Activated CD4-positive, CD25-positive, alpha-beta regulatory T cell treated with anti-CD3 and anti-CD28 coated beads, Interleukin-2, amount 50 U/mL, for 16 hours (primary cell): ENCODE measurements at places on chromosomes 7 and 10.

DNA sequence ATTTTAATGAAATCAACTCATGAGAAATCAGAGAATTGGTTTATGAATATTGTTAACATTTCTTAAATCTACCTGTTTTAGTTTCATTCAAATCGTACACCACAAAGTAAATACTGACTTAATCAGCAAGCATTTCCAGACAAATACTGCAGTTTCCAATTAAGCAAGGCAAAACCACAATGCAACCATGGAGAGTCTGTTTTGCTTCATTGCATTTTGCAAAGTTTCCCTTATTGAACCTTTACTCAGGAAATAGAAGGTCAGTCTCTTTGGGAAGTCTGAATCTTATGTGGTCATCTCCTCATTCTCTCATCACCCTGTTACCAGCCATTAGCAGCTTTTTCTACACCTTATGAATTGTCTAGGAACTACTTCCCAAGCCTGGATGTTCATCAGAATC is 400.5 kb downstream of the IPMK start:
- no peak for DNase-seq

DNA sequence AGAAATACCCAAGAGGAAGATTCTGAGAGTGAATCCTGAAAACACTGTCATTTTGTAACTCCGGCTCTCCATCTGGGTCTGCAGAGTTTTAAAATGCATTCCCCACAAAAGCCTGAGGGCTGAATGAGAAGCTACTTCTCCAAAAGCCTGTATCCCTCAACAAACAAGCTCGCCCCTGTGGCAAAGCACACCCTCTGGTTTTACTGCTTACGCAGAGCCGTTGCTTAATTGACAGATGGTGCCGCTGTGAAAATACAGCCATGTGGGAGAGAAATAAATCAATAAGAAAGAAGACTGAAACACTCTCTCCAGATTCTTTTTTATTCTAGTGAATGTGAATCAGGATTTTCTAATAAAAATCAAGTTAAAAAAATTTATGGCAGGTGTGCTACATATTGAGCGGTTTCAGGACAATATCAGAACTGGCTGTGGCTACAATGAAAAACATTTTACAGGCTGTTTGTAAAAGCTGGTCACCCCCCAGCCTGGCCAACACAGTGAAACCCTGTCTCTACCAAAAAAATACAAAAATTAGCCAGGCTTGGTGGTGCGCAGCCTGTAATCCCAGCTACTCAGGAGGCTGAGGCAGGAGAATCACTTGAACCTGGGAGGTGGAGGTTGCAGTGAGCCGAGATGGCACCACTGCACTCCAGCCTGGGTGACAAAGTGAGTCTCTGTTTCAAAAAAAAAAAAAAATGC is 32.5 kb downstream of the C7orf33 start:
- DNase-seq: no peak

DNA sequence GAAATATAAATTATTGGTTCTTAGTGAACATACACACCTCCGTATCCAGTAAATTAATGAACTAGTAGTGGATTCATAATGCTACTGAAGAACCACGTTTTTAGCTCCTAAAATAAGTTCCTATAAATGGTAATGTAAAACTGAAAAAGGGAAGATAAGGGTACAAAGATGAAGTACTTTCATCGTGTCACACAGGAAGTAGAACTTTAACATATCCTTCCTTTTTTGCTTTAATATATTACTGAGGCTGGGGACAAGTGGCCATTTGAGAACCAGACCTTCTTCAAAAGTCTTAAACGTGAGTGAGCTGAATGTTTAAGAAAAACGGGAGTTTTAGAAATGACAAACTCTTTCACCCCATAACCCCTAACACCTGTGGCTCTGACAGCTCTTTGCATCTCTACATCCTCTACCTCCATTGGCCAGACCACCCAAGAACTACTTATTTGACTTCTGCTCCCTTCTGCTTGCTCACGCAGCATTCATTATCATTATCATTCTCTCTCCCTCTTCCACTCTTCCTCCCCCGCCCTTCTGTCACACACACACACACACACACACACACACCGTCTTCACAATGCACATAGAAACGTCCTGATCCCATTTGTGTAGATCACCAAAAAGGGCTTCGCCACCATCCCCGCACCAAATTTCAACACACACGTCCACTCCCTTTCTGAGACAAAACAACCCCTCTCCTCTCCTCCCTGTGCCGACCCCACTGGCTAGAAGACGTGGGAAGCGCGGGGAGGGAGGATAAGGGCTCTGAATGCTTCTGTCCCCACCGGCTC is 677 bp downstream of the SKAP2 start:
- no peak for DNase-seq

DNA sequence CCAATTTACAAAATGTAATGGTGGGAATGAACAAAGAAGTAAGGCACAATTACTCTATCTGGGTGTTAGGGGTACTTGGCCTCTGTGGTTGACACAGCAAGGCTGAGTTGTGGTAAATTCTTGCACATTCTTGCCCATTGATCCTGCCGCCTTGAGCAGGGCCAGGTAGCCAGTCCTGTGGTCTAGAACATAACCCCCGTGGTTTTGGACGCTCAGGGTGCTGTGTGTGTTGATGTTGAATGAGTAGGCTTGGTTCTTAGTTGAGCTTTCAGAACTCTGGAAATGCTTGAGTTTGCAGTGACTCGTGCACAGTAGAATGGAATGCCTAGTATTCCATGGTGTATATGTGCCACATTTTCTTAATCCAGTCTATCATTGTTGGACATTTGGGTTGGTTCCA is 42.3 kb upstream of the CDHR3 start:
- no peak for DNase-seq

- no peak for DNase-seq
Observed at GRCh38 chr10:44949127-44949802, 10.3 kb upstream of the RASSF4 start.

DNA sequence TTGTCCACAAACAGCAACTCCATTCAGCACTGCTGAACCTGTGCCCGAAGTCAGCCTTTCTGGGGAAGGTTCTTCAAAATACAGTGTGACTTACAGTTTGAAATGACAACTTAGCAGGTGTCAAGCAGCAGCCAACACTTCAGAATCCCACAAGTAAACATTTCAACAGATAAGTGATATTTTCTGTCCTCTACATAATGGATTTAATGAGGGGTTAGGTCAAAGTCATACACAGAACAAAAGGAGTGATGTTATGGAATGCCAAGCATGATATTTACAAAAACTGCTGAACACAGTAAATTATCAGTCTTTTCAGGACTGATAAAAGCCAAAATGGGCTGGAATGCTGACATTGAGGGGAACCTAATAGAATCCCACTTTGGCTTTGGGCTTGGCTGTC is 77.6 kb upstream of the JAZF1 start:
- no peak for DNase-seq

GRCh38 chr10:90856964-90857634 is 740 bp downstream of the HTR7 start:
- no peak for DNase-seq

- no peak for DNase-seq
Observed at GRCh38 chr10:17138460-17139042, 8.9 kb upstream of the CUBN start.

GRCh38 chr10:87523731-87524130 is 19.0 kb downstream of the MINPP1 start:
- DNase-seq: no peak

- no peak for DNase-seq
Observed at GRCh38 chr7:71548746-71549145, 416.8 kb downstream of the GALNT17 start.

- no peak for DNase-seq
Observed at GRCh38 chr10:24010436-24010970, 198.4 kb upstream of the KIAA1217 start.

GRCh38 chr10:114520453-114520852 is 116.2 kb upstream of the AFAP1L2 start:
- no peak for DNase-seq

- no peak for DNase-seq
Observed at GRCh38 chr10:49606981-49607535, 3.1 kb upstream of the SLC18A3 start.

- DNase-seq: no peak
Observed at GRCh38 chr7:84629216-84629615, 434.6 kb upstream of the SEMA3A start.

GRCh38 chr7:3349126-3349525 is 48.1 kb downstream of the SDK1 start:
- no peak for DNase-seq

DNA sequence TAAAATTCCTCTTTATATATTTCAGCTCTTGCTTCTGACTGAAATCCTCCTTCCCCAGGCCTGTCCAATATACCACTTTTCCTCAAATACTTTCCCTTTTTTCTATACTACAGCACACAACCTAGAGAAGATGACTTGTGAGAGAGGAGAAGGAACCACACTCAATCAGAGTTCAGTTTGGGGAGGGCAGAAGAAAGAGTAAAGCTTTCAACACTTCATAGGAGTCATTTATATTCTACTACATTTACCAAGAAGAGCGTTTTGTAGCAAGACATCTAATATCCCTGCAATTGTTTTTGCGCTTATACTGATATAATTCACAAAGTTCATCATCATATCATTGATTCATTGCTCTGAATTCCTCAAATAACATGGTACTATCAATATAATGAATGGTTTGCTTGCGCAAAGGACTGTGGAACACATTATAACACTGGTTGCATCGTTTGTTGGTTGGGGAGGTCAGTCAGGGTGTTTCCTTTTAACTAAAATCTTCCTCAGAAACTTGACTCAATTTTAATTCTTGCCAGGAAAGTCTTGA is 792.5 kb upstream of the CELF2 start:
- no peak for DNase-seq

GRCh38 chr10:101481256-101481655 is 106.8 kb downstream of the POLL start:
- DNase-seq: no peak

DNA sequence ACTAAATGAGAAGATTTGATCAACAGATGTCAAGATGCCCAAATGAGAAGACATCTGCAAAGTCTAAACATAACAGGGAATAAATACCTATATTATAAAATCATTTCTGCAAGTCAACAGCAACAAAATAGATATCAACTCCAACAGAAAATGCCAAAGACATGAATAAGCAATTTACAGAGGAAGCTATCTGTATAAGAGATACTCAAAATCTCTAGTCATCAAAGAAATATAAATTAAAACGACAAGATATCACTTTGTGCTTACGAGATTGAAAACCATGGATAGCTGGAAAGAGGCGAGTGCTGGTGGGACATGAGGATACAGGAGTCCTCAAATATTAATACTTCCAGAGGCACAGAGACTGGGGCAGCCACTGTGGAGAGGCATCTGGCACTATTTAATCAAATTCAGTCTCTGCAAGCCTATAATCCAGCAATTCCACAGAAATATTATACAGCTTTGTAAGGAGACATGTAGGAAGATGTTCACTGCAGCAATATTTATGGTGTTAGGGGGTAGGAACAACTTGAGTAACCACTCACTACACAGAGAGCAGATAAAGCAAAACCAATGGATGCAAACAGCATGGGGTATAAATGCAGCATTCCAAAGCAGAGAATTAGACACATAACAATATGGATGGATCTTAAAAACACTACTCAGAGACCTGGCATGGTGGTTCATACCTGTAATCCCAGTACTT is 4.8 kb downstream of the DNMBP start:
- DNase-seq: no peak

DNA sequence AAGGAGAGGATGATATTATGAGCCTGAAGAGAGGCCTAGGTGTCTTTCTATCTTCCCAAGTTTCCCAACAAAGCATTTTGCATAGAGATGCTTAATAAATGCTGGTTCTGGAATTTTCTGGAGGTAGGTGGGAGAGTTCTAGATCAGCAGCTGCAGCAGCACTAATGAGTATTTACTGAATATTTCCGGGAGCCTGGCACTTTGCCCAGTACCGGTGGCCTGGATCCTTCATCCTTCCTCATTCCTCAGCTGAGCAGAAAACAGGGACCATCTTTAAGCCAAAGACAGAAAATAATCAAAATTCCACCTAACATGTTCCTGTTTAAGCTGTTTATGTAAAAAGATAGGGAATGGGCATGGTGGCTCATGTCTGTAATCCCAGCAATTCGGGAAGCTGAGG is 813.2 kb upstream of the AUTS2 start:
- no peak for DNase-seq

- no peak for DNase-seq
Observed at GRCh38 chr10:128574581-128575210, 448.5 kb upstream of the MKI67 start.

GRCh38 chr10:34121125-34121753 is 693.9 kb downstream of the PARD3 start:
- no peak for DNase-seq

DNA sequence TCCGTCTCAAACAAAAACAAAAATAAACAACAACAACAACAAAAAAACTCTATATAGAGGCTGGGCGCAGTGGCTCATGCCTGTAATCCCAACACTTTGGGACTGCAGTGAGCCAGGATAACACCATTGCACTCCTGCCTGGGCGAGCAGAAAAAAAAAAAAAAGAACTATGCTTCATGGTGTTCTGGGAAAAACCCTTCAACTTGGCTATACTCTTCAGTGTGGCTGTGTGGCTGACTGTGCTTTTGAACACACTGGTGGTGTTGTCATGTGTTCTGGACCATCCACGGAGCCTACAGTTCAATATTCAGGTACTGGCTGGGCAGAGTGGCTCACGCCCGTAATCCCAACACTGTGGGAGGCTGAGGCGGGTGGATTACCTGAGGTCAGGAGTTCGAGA is 26.5 kb downstream of the SNX8 start:
- DNase-seq: no peak

- DNase-seq: no peak
Observed at GRCh38 chr10:7445474-7446185, 34.8 kb upstream of the SFMBT2 start.

- no peak for DNase-seq
Observed at GRCh38 chr10:51083356-51083853, 9.1 kb downstream of the PRKG1 start.

DNA sequence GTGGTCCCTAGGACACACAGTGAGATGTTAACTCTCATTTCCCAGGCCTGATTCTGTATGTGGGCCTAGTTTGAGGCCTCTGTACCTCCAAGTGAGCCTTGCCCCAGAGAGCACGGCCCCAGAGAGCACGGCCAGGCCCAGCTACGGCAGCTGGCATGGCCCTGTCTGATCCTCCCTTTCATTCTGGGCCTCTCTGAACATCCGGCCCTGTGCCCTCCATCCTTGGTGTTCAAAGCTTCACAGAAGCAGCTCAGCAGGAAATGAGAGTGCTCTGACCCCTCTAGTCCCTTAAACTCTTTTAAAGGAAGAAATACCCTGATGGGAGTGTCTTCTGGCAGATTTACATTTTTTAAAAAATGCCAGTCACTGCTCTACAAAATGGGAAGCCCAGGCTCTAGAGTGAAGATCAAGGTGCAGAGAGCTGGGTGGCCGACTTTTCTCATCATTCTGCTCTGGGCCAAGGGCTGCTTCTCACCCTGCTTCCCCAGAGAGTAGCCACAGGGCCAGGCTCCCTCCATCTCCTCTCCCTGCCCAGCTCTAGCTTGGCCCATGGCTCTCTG is 171.9 kb downstream of the RPS24 start:
- DNase-seq: no peak
